ENCODE measurements at places on chromosomes 2 and 18.
A peak's percentile ranks its signal among the peaks of the same experiment; 100 is the strongest.

DNA sequence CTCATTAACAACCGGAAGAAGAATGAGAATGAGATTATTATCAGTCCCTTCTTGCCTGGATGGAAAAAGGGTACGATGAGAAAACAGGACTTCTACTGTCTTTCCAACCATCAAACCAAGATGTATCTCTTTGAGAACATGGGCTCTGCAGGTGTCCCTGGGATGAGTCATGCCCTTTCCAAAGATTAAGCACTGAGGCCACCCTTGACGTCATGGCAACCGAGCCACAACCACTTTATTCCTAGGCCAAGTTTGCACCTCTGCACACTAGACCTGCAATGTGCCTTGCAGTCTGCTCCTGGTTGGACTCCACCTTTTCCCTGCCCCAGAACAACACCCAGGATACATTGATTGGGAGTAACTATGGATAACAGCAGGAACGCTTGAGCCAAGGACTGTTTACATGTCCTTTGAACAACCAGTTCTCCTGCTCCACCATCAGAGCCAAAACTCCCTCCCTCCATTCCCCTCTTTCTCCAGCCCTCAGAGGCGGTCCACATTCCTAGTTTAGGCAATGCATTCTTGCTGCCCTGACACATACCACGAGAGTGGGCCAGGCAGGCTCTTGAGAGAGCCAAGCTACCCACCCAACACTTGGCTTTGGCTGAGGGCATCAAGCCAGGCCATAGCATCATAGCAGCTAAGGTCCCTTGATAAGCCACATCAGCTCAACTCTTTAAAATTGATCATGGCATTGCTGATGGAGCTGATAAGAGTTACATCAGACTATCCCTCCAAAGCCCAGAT, 310.7 kb downstream of the TNS1 start:
- DNase-seq, result peak; percentile 11

GRCh38 chr2:1618974-1619373, 125.3 kb downstream of the PXDN start:
- DNase-seq, result no peak

GRCh38 chr2:225582355-225583116, 183.0 kb downstream of the NYAP2 start:
- no peak for DNase-seq

- DNase-seq, result no peak
Observed at GRCh38 chr2:152370783-152371182, 35.8 kb downstream of the FMNL2 start.

GRCh38 chr2:172229125-172229524, 126.4 kb upstream of the DLX2 start:
- DNase-seq, result no peak

DNA sequence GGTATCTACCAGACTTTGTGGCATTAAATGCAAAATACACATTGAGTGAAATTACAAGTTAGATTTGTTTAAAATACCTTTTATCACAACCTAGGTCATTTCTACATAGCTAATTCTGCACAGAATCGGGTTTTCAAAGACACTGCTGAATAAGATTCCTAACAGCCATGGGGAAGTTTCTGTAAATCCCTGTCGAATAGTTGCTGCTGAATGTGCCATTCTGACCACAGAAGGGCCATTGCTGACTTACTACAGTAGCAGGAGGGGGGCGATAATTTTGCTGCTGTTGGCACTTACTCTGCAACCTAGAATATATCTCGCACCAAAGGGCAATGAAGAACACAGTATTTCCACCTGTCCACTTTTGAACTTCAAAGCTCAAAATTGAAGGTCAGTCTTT, 232.8 kb downstream of the TCF4 start:
- no peak for DNase-seq

Data from WERI-Rb-1 (cell line).